ENCODE measurements at places on chromosomes 4 and X.

DNA sequence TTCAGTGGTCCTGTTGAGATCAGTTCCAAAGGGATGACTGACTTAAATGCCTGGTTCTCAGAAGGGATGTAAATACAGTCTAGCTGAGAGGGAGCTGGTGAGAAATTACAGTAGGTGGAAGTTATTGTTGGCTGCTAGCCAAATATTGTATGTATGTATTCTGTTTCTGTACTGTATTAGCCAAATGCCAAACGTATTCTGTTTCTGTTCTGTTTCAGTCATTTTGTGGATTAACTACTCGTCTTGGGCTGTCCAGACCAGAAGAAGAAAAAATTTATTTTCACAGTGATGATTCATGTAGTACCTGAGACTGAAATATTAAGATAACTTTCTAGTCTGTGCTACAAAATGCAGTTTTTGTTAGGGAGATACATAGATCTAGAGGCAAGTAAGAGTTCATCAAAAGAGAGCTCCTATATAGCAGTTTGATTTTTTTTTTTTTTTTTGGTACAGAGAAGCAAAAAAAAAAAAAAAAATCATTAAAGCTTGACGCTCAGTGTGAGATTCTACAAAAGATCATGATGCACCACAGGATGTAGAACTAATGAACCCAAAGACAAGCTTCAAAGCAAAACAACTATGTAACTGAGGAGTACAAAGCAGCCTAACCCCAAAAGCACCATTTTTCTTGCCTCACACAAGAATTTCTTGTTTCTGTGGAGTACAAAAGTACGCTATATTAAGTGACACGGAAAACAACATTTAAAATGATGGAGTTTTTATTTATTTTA is 54.8 kb downstream of the CASP6 start:
- DNase-seq, result no peak

DNA sequence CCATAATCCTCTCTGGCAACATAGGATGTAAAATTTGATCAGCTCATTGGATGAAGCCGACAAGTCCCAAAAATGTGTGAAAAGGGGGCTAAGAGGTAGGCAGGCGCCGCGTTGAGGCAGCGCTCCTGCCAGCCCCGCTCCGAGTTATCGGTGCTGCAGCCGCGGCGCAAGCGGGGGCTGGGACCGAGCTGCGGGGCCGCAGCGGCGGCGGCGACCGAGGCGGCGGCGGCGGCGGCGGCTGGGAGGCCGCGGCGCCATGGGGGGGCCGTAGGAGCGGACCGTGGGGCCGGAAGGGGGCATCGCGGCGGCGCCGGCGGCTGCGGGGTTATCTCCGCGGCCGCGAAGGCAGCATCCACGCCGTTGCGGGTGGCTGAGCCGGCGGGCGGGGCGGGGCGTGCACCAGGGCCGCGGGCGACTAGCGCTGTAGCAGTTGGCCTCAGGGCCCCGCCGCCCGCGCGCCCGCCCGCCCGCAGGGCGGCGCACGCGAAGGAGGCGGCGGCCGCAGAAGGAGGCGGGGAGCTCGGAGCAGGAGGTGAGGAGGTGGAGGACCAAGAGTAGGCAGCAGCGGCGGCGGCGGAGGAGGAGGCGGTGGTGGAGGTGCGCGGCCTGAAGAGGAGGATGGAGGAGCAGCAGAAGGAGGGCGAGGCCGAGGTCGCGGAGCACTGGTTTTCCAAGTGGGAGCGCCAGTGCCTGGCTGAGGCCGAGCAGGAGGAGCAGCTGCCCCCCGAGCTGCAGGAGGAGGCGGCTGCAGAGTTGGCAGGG is 126.0 kb upstream of the CXorf66 start:
- no peak for DNase-seq

DNA sequence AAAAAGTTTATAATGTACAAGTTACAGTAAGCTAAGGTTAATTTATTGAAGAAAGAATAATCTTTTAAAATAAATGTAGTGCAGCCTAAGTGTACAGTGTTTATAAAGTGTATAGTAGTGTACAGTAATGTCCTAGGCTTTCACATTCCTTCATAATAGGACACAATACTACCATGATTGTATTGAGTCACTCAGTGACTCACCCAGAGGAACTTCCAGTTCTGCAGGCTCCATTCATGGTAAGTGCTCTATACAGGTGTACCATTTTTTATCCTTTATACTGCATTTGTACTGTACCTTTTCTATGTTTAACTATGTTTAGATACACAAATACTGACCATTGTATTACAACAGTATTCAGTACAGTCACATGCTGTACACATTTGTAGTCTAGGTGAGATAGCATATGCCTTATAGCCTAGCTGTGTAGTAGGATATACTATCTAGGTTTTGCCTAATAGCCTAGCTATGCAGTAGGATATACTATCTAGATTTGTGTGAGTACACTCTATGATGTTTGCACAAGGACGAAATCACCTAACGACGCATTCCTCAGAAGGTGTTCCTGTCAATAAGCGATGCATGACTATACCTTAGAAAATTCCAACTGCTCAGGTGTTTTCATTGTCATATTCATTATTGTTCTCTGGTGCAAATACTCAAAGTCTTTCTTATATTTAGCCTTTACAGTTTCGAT is 5.5 kb upstream of the TMEM255A start:
- DNase-seq, result no peak

- DNase-seq, result no peak
Measured at GRCh38 chr4:24209131-24209530, 319.3 kb upstream of the PPARGC1A start.

- no peak for DNase-seq
Measured at GRCh38 chr4:174461466-174462106, 60.7 kb downstream of the HPGD start.

DNA sequence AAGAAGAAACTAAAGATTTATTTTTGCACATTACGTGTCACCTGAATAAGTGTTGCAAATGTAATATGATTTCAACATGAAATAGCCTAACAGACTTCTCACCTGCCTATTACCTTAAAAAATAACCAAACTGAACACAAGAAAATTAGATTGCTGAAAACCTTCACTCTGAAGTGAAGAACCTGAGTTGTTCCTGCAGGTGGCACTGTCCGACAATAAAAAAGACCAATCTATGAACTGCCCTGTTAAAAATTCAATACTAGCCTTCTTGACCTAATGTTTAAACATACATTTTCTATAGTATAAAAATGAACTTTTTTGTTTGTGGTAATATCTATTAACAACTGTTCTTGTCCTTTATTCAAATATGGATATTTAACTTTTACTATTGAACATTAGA is 69.2 kb upstream of the PNPLA4 start:
- DNase-seq, result no peak

- no peak for DNase-seq
Measured at GRCh38 chr4:93394545-93395081, 433.9 kb upstream of the ATOH1 start.

DNA sequence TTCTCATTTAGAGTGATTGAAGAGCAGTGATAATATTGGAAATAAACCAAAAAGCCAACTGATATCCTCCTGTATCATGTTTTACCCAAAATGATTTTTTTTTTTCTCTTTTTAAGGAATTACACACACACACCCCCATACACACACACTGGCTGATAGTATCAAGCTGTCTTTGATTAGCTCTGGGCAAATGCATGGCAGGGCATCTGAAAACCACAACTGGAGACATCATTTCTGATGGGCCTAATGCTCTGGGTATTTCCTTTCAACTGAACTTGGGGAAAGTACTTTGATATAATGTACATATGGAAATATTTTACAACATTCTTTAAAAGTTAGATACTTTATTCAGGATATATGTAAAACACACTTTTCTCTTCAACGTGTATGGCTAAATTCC is 14.2 kb upstream of the OSTC start:
- DNase-seq, result no peak

- DNase-seq, result no peak
Measured at GRCh38 chr4:140233791-140234696, 80.1 kb upstream of the MAML3 start.

- DNase-seq, result no peak
Measured at GRCh38 chrX:2485789-2486345, 14.9 kb downstream of the DHRSX start.

DNA sequence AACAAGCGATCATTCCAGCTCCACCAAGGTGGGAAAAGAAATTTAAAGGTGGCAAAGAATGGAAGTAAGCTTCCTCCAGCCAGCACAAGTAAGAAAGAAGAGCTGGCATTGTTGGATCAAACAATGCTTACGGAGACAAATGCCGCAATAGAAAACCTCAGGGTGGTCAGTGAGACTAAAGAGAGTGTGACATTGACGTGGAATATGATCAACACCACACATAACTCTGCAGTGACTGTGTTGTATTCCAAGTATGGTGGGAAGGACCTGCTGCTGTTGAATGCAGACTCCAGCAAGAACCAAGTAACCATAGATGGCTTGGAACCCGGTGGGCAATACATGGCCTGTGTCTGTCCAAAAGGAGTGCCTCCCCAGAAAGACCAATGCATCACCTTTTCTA is 22.2 kb downstream of the LRIT3 start:
- no peak for DNase-seq

- DNase-seq, result no peak
Measured at GRCh38 chr4:2393353-2394270, 24.8 kb downstream of the ZFYVE28 start.

- DNase-seq, result no peak
Measured at GRCh38 chrX:65536291-65536690, 1.7 kb upstream of the LAS1L start.

GRCh38 chr4:111959222-111959621 is 186.0 kb upstream of the FAM241A start:
- no peak for DNase-seq

GRCh38 chr4:181588733-181589302 is 654.4 kb upstream of the TENM3 start:
- no peak for DNase-seq

DNA sequence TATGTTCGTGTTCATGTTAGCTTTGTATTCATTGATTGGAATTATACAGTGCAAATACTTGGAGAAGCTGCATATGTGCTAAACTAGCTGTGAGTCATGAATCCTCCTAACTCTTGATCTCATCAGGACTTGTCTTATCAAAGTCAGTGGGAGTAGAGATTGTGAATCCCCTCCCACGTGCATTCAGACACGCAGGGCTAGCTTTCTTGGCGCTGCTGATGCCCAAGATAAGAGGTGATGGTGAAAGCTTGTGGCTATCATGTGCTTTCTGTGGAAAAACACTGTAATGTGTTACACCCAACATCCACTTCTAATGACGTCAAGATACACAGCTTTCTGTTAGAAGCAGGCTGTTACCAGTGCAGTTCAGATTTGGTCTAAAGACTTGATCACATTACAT is 348.7 kb upstream of the HAND2 start:
- no peak for DNase-seq

- no peak for DNase-seq
Measured at GRCh38 chr4:98656443-98656842, 2.0 kb downstream of the TSPAN5 start.

DNA sequence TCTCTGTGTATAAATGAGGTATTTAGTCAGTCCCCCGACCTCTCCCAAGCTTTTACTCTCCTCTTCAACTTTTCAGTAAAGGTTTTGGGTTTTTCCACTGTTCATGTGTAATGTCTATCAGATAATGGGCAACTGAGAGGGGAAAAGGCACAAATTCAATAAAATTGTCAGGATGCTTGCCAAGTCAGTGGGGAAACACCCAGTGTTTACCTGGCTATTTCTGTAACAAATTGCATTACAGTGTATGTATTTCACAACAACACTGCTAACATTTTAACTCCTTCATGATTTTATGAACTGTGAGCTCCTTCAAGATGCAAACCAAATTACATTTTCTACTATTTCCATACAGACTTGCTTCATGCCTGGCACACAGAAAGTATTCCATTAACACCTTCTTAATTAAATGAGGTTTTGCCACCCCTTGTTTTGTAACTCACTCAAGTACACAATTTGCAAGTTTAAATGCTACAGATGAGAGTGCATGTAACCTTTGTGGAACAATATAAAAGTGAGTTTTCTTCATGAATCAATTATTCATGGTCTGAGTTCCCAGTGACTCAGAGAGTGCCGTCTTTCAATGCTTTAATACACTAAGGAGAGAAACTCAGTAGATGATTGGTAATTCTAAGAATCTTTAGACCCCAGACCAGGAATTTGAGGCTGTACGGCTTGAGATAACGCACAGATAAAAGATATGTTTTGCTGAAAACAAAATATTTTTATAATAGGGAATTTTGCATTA is 149.8 kb upstream of the TLL1 start:
- no peak for DNase-seq

DNA sequence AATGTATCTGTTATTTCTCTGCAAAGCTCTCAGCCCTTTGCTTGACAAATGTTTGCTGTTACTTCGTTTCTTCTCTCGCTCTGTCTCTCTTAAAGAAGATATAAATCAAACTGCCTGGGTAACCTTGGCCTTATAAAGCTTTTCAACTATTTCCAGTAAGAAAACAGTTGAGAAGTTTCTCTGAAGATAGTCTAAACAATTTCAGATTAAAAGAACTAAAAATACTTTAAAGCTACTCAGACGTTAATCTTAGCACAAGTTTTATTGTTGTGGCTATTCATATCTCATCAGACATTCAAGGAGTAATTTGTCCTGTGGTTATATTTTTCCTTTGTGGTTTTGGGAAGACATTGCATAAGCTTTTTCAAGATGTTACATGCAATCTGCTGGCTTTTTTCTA is 22.6 kb downstream of the HOPX start:
- DNase-seq, result no peak

GRCh38 chr4:56055027-56055977 is 106.6 kb downstream of the CEP135 start:
- DNase-seq, result no peak

DNA sequence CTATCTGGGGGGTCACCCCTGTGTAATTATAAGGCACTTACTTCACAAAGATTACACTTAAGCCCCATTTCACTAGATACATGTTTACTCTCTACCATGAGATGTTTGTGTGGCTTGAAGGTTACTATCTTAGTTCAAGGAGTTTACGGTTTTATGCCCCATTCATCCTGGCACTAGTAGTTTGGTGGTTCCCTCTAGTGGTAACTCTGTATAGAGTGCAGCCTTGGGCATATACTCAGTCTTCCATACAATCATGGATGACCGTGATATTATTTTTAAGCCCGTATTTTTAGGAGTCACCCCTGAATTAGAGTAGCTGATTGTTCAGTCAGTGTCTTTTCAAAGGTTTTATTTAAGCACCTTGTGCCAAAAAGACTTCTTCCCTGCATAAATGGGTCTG is 109.9 kb upstream of the FAM47C start:
- no peak for DNase-seq

GRCh38 chr4:145851511-145852201 is 87.0 kb downstream of the ZNF827 start:
- DNase-seq, result no peak

- no peak for DNase-seq
Measured at GRCh38 chr4:20378181-20378580, 126.5 kb downstream of the SLIT2 start.

DNA sequence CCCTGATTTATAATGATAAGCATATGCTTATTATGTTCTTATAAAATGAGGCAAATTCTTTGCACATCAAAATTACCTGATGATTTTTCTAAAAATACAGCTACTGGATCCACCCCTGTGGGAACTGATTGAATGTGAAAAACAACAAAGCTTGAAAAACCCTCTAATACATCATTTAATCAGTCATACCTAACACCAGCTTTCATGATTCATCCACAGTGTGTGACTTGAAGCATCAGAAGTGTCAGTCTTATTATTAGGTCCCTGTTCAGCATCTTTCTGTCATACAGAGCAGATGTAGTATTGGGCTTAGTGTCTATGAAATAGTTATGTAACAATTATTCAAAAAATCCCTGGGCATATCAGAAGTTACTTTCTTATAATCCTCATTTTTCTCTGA is 671.3 kb upstream of the GALNT7 start:
- DNase-seq, result no peak

GRCh38 chr4:83725336-83726085 is 189.6 kb downstream of the GPAT3 start:
- no peak for DNase-seq
